ENCODE measurements at places on chromosomes 6 and 20. TPM values are rescaled to one million over a fixed set of nuclear protein-coding genes. Genes with fewer than 3 reads are reported as not detected.

DNA sequence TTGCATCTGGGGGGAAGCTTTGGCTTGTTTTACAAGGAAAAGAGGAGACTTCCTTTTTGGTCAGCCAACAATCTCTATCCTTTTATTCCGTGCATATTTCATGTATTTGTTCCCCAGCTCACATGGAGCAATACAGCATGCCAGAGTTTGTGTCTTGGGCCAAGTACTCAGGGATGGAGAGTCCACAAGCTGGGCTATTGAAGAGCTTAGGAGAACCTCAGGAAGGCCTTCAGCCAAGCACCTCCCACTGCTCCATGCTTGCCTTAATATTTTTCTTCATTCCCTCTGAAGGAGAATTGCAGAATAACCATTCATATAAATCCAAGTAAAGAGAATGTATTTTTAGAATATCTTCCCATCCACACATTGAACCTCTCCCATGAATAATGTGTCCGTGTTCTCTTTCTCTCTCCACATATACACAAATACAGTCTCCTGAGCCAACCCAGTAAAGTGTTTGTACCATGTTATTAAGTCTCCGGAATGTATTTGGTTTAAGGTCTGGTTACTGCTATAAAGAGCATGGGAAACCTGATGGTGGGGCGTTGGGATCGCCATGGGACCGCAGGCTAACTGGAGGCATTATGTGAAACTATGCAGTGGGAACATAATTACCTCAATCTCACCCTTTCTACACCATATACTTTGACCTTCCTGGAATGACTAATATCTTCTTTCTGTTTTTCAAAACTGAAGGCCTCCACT, 3.0 kb downstream of the LAMA4 start:
- no peak overlapping the region for H3K27ac ChIP-seq
- DNase-seq, result no peak
- peaks cover 46% of the 10 kb centered on the region for H3K27me3 ChIP-seq
- H3K36me3 ChIP-seq, result no peaks in the 10 kb centered on the region
- no peak overlapping the region for H3K4me3 ChIP-seq

- no peaks in the 10 kb centered on the region for H3K27me3 ChIP-seq
- H3K4me3 ChIP-seq, result peak overlapping the region; percentile 92
- H3K4me1 ChIP-seq, result peaks cover 65% of the 10 kb centered on the region
- no peak overlapping the region for H3K27ac ChIP-seq
Observed at GRCh38 chr6:107728564-107728897, 95.6 kb downstream of the SCML4 start.

DNA sequence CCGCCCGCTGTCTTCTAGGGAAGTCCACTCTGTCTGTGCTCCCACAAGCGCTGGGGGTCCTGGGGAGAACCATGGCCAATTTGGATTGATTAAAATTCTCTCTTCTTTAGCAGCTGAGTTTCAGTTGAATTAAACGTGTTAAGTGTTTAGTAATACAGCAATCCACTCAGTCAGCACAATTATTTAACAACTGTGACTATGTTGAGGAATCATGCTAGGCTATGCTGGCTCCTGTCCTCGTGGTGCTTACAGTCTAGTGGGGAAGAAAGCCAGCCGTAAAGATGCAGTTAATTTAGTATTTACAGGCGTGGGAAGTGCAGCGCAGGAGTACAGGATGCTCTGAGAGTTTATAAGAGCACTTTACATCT, 88.9 kb upstream of the FOXP4 start:
- no peaks in the 10 kb centered on the region for H3K36me3 ChIP-seq
- no peak for DNase-seq
- H3K27ac ChIP-seq, result no peak overlapping the region
- no peak overlapping the region for H3K4me3 ChIP-seq
- H3K4me1 ChIP-seq, result peaks cover 3% of the 10 kb centered on the region
- H3K27me3 ChIP-seq, result peaks cover 25% of the 10 kb centered on the region

Gene TMX4
- total RNA-seq, result 41.5 TPM

DNA sequence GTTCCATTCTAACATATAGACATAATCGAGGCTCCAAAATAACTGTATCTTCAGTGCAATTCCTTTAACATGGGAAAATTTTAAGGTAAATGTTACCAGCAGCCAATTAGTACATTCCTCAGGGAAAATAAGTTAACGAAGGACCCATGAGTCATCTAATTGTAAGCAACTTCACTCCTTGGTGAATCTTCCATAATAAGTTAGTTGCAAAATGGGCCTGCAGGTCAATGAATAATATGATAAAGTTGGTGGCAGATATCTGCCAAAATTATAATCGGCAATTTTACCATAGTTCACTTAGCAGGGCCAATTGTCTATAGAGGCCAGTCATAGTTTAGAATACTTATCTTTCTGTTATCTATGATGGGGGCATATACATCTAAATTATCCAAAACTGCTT, 42.3 kb downstream of the QRSL1 start:
- H3K4me1 ChIP-seq, result no peaks in the 10 kb centered on the region
- H3K4me3 ChIP-seq, result no peak overlapping the region
- no peak for DNase-seq
- no peaks in the 10 kb centered on the region for H3K27me3 ChIP-seq
- no peak overlapping the region for H3K27ac ChIP-seq
- no peaks in the 10 kb centered on the region for H3K36me3 ChIP-seq

Gene SAPCD1
- total RNA-seq, result 25.2 TPM

Gene RNF144B
- 0.76 TPM for total RNA-seq

DNA sequence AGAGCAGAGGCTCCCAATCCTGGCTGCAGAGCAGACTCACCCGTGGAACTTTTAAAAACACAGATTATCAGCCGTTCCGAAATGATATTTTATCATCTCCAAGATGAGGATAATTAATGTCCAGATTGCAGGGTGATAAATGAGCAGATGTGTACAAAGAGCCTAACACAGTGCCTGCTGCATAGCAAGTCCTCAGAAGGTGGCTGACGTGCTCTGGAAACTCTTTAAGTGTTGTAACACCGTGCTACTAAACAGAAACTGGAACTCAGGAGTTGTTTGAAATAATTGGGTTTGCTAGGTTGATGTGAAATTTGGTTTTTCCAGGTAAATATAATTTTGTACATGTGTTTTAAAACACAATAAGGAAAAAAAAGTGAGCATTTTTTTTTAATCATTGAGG, 118.0 kb downstream of the ARMC2 start:
- H3K36me3 ChIP-seq, result no peaks in the 10 kb centered on the region
- peak overlapping the region; percentile 89 for H3K27ac ChIP-seq
- peaks cover 22% of the 10 kb centered on the region for H3K4me1 ChIP-seq
- no peak for DNase-seq
- peak overlapping the region; percentile 76 for H3K4me3 ChIP-seq

Gene PRL
- total RNA-seq, result not detected

- peak overlapping the region; percentile 23 for H3K4me3 ChIP-seq
- H3K4me1 ChIP-seq, result peaks cover 14% of the 10 kb centered on the region
- H3K27ac ChIP-seq, result peak overlapping the region; percentile 2
- H3K36me3 ChIP-seq, result no peaks in the 10 kb centered on the region
- H3K27me3 ChIP-seq, result no peaks in the 10 kb centered on the region
Observed at GRCh38 chr6:129989396-129989795, 29.0 kb upstream of the L3MBTL3 start.

Gene CDC40
- total RNA-seq, result 26.0 TPM

DNA sequence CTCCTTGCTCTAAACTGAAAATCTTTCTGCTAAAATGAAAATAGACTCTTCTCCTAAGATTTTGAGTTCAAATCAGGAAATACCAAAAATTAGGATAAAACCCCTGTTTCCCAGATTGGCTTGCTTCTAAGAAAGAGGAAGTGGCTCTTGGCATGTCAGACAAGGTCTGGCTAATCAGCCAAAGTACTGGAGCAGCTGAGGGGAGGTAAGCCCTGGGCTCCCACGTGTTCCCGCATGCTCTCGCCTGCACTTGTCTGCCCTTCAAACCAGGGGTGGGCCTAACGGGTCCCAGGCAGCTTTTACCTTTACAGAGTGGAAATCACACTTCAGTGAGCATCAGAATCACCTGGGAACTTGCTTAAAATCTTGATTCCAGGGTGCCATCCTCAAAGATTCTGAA, 43.2 kb upstream of the GABRR1 start:
- H3K27me3 ChIP-seq, result no peaks in the 10 kb centered on the region
- DNase-seq, result no peak
- no peak overlapping the region for H3K4me3 ChIP-seq
- no peaks in the 10 kb centered on the region for H3K36me3 ChIP-seq
- no peaks in the 10 kb centered on the region for H3K4me1 ChIP-seq

Gene SLCO4A1
- total RNA-seq, result 88.3 TPM

DNA sequence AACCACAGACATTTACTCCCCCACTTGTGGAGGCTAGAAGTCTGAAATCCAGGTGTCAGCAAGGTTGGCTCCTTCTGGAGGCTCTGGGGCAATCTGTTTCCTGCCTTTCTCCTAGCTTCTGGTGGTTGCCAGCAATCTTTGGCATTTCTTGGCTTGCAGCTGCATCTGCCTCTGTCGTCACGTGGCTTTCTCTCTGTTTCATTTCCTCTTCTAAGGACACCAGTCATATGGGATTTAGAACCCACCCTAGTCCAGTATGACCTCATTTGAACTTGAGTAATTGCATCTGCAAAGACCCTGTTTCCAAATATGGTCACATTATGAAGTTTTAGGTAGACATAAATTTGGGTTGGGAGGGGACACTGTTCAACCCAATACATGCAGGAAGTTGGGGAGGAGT, 56.2 kb upstream of the EPB41L1 start:
- H3K36me3 ChIP-seq, result no peaks in the 10 kb centered on the region
- no peak overlapping the region for H3K27ac ChIP-seq
- H3K4me1 ChIP-seq, result no peaks in the 10 kb centered on the region
- DNase-seq, result no peak

GRCh38 chr20:47785854-47786764, 828 bp upstream of the SULF2 start:
- H3K27ac ChIP-seq, result no peak overlapping the region
- peak overlapping the region; percentile 54 for H3K4me3 ChIP-seq
- peaks cover 55% of the 10 kb centered on the region for H3K27me3 ChIP-seq
- H3K36me3 ChIP-seq, result no peaks in the 10 kb centered on the region
- no peak for DNase-seq

- DNase-seq, result no peak
- H3K4me1 ChIP-seq, result peaks cover 47% of the 10 kb centered on the region
- H3K4me3 ChIP-seq, result peak overlapping the region; percentile 66
- H3K27ac ChIP-seq, result peak overlapping the region; percentile 56
- H3K36me3 ChIP-seq, result peaks cover 35% of the 10 kb centered on the region
Observed at GRCh38 chr6:27669295-27669623, 196.4 kb upstream of the ZNF184 start.

- no peak for DNase-seq
- H3K4me3 ChIP-seq, result no peak overlapping the region
- H3K36me3 ChIP-seq, result no peaks in the 10 kb centered on the region
- no peaks in the 10 kb centered on the region for H3K27me3 ChIP-seq
- no peaks in the 10 kb centered on the region for H3K4me1 ChIP-seq
Observed at GRCh38 chr6:5121956-5122355, 36.8 kb downstream of the PPP1R3G start.

GRCh38 chr6:19632230-19632629, 204.9 kb upstream of the ID4 start:
- H3K27ac ChIP-seq, result no peak overlapping the region
- no peak overlapping the region for H3K4me3 ChIP-seq
- H3K27me3 ChIP-seq, result no peaks in the 10 kb centered on the region
- H3K4me1 ChIP-seq, result no peaks in the 10 kb centered on the region
- H3K36me3 ChIP-seq, result no peaks in the 10 kb centered on the region

- H3K36me3 ChIP-seq, result no peaks in the 10 kb centered on the region
- H3K4me1 ChIP-seq, result peaks cover 8% of the 10 kb centered on the region
- DNase-seq, result peak; percentile 52
- H3K27ac ChIP-seq, result no peak overlapping the region
Observed at GRCh38 chr20:63648895-63649589, 4.2 kb downstream of the STMN3 start.

DNA sequence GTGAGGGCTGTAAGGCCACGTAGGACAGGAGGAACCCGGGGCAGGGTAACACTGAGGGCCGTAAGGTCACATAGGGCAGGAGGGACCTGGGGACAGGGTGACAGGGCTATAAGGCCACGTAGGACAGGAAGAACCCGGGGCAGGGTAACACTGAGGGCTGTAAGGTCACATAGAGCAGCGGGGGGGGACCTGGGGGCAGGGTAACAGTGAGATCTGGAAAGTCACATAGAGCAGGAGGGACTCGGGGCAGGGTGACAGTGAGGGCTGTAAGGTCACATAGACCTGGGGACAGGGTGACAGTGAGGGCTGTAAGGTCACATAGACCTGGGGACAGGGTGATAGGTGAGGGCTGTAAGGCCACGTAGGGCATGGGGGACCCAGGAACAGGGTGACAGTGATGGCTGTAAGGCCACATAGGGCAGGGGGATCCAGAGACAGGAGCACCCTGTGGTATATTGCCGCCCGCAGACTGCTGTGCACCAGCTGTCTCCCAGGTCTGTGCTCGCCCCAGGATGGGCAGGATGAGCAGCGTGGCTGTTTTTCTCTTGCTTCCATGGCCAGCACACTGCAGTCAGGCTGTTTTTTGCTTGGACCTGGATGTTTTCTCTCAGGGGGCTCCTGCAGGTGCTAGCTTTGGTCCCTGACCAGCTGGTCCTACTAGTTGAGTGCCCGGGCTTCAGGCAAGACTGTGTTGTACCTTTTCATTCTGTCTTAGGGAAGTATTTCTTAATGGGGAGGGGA, 55.7 kb downstream of the SYTL3 start:
- no peak for DNase-seq
- peak overlapping the region; percentile 69 for H3K27ac ChIP-seq
- peaks cover 37% of the 10 kb centered on the region for H3K4me1 ChIP-seq
- no peak overlapping the region for H3K4me3 ChIP-seq
- H3K36me3 ChIP-seq, result peaks cover 6% of the 10 kb centered on the region

Gene ZDHHC14
- 6.9 TPM for total RNA-seq

Gene CAP2
- not detected for total RNA-seq

GRCh38 chr6:155108070-155108820, 113.1 kb downstream of the TIAM2 start:
- peaks cover 4% of the 10 kb centered on the region for H3K36me3 ChIP-seq
- peak overlapping the region; percentile 15 for H3K27ac ChIP-seq
- peaks cover 10% of the 10 kb centered on the region for H3K27me3 ChIP-seq

DNA sequence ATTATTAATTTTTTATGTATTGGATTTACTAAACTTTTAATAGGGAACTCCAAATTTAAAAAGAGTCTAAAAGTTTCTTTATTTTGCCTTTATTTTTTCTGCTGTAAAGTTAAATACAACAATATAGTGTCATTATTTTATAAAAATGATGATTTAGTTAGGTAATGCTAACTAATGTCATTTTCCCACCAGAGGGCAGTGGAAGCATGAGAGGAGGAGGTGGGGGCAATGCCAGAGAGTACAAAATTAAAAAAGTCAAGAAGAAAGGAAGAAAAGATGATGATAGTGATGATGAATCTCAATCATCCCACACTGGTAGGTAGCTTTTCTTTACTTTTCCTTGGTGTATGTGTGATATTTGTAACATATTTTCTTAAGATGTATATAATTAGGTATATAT, 20.2 kb upstream of the FHL5 start:
- DNase-seq, result no peak
- H3K27ac ChIP-seq, result no peak overlapping the region
- H3K36me3 ChIP-seq, result peaks cover 37% of the 10 kb centered on the region
- H3K27me3 ChIP-seq, result no peaks in the 10 kb centered on the region

DNA sequence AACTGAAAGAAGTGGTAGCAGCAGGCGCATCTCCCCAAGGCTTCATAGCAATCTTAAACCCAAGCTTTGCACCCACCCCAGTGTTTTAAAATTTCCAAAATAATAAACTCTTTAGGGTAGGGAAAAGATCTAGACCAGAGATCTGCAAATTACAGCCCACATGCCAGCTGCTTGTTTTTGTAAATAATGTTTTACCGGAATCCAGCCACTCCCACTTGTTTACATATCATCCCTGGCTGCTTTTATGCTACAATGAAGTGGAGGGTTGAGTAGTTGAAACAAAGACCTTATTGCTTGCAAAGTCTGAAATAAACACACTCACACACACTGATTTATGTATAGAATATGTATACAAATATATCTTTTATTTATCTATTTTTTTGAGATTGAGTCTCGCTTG, 30.0 kb downstream of the SLX4IP start:
- no peak overlapping the region for H3K27ac ChIP-seq
- DNase-seq, result no peak
- no peak overlapping the region for H3K4me3 ChIP-seq
- peaks cover 19% of the 10 kb centered on the region for H3K4me1 ChIP-seq
- H3K27me3 ChIP-seq, result no peaks in the 10 kb centered on the region

Gene COL12A1
- total RNA-seq, result not detected

Gene KCNB1
- total RNA-seq, result not detected

Gene ENPP1
- 9.5 TPM for total RNA-seq

Measured in natural killer cell treated with Interleukin-12 subunit alpha and Interleukin-12 subunit beta and Interleukin-15 and Interleukin-18, amount 100 ng/mL, for 72 hours (primary cell).